Stimulated activated CD4-positive, alpha-beta T cell treated with anti-CD3 and anti-CD28 coated beads, Interleukin-4, amount 100 ng/mL, for 1 hour (primary cell): ENCODE measurements at places on chromosomes 12 and 14.
A peak's percentile ranks its signal among the peaks of the same experiment; 100 is the strongest.

DNA sequence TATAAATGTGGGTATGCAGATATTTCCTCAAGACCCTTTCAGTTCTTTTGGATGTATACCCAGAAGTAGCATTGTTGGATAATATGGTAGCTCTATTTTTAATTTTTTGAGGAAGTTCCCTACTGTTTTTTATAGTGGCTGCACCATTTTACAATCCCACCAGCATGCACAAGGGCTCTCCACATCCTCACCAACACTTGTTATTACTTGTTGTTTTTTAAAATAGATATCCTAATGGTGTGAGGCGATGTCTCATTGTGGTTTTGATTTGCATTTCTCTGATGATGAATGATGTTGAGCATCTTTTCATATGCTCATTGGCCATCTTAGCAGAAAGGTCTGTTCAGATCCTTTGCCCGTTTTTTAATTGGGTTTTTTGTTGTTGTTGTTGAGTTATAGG, 47.1 kb downstream of the DIP2B start:
- DNase-seq = no peak

- DNase-seq = no peak
These were observed 279.4 kb downstream of the FOXN3 start for GRCh38 chr14:89137526-89138163.

DNA sequence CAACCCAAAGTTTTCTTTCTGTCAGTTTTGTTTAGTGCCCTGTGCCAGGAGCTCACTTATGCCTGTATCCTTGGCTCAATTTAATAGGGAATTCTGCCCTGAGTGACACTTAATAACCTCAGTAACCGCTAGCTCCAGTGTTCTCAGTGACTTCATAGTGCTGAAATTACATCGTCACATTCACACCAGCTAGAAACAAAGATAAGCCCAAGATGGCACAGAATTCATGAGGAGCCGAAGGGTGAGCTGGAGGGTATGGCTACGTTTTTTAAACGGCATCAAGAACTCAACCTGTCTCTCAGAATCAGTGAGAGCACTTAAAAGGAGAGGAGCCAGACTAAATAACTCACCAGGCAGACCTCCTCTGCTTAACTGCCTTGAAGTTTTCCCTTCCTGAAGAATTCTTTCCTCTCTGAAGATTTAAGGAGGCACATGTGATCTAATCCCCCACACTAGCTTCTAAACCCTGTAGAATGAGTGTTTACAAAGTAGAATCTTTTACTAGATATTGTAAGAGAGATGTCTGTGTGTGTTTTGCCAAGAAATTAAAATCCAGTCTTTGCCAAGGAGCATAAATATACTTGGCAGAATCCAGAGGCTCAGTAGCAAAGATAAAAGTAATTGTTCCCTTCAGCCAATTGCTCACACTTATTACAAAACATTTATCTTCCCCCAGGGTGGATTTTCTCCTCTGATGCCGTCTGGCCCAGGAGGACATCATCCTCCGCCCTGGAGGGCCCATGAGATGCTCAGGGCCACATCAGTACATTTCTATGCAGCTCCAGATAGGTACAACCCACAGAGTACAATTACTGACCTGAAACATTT, 37.3 kb downstream of the PTGER2 start:
- no peak for DNase-seq

DNA sequence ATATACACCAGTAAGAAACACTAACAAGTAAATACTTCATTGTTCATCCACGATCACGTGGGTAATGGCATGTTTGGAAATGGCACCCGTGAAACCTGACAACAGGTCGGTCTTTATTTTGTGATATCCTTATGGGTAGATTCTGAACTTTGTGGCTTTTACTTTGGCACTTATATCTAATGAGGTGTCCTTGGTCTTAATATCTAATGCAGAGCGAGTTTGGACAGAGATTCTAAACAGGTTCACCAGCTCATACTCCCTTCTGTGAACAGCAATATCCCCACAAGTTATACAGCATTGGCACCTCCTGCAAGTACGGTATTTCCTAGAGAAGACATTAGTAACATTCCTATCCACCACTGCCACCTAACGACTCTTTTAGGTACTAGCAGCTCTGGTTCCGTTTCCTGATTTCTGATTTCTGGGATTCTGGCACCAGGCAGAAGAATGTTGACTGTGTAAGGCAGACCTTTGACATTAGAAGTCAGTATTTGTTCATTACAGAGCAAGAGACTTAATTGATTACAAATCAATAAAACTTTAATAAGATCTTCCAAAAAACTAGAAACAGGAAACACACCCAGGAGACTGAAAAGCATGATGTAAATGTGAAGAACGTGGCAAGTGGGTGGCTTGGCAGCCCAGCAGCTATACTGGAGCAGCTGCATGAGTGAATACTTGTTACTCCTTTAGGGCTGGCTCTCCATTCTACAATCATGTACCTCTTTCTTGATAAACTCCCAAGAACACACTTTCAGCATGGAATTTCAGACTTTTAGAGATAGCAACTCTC, 2.5 kb downstream of the ANG start:
- no peak for DNase-seq

DNA sequence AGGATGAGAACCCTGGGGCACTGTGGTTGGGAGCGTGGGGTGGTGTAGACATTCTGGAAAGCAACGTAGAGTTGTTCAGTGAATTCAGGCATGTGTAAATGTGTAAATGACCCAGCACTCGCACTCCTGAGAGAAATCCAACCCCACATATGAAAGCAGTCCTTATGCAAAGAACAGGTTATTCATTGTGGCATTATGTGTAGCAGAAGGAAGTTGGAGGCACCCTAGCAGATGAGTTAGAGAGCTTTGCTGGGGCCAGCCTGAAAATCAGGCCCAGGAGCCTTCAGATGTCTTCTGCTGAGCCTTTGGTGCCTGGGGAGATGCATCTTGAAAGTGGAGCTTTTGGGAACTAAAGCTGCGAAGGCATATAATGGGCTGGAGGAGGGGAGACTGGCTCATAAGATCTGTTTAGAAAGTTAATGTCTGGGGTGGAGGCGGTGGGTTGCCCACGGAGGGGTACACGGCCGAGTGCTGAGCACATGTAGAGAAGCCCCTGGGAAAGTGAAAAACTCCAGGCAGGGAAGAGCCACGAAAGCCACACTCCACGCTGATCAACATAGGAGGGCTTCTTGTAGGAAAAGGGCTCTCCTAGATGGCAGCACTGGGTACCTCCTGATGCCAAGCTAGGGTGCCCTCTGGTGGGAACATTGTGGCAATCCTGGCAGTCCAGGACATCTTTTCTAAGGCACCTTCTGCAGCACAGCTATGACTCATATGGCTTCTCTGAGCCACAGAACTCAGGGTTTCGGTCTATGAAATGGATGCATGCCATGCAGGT, 6.0 kb upstream of the KRT83 start:
- DNase-seq = peak; percentile 69

GRCh38 chr14:21015312-21015711, 9.5 kb downstream of the NDRG2 start:
- DNase-seq = no peak

DNA sequence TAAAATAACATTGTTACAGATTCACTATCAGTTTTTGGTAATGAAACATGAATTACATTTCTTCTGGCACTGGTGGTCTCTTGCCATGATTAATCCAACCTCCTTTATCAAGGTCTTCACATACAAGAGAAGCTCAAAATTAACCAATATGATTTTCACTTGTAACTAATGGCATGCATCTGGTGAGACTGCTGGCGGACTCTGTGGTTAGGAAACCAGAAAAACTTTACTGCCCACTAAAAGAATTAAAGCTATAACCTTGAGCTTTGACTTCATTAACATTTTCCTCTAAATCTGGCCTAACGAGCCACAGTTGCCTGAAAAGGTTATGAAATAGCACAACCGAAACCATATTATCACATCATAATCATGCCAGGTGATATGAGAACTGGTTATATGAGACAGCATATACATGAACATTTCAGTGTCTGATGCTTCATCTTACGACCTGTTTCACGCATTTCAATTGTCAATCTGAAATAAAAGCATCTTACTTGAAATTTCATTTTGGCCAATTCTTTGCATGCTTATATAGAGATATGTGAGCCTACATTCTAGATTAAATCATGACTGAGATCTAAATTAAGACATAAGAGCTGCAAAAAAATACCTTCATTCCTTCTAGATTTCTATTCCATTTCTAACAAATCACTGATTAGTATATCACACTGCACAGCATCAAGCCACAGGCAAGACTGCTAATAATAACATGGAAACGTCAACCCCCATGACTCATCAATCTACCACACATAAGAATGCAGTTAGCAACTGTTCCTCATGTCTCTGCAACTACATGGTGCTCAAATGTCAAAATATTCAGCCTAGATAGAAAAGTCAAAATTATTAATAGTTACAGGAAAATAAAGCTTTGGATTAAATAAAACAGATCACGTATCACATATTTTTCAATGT, 89.3 kb downstream of the OSBPL8 start:
- no peak for DNase-seq

DNA sequence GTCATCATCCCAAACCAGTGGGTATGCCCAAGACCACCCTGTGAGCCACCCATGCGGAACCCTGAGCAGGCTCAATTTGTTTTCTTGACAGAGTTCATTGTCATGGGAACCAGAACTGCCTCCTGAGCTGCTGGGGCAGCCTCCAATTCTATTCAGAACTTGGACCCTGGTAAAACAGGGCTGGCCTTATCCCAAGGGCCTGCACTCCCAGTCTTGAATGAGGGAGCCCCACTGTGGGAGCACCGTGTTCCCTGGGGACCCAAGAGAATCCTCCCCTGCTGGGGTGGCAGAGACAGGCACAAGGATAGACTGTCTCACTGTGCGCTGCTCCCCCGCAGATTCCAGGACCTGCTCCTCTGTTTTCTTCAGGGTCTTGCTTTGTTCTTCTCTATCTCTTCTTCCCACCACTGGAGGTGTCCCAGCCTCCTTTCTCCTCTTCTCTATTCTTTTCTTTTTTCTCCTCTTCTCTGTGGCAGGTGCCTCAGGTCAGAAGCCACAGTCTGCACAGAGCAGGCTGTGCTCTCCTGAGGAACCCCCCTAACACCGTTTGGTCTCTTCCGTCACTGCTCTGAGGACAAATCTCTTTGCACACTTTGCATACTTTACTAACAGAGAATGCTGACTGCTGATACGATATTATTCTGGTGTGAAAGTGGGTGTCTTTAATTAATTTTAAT, 31.2 kb upstream of the CHPT1 start:
- DNase-seq = no peak

DNA sequence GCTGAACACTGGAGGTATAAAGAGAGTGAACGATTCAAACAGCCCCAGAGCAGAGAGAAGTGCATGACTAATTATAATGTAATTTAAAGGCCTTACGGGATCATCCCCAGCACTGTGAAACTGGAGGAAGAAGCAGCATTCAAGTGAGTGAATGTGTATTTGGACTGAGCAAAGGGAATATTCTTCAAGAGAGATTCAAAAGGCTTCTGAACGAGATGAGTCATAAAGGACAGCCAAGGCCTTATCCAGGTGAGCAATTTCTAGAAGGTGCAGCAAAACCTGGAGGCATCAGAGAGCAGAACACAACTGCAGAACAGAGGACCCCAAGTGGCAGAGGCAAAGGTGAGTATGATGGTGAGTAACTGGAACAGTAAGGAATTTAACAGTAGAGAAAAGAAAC, 127.2 kb downstream of the BCAT1 start:
- no peak for DNase-seq

DNA sequence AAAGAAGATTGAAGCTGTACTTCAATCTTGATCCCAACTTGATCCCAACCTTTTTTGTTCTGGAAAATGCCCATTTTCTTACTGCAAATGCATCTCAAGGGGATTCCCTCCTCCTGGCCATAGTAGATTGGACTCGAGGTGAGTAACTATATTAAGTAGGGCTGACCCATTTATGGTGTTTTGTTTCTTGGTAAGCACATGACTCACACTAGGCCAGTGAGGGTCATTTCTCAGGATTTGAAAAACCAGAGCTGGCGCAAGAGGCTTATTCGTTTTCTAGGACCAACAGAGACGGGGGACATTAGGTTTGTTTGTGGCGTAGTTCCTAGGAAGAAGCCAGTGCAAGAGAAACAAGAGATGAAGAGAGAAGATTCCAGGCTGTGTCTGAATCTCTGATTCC, 51.4 kb downstream of the MRPL42 start:
- DNase-seq = no peak

DNA sequence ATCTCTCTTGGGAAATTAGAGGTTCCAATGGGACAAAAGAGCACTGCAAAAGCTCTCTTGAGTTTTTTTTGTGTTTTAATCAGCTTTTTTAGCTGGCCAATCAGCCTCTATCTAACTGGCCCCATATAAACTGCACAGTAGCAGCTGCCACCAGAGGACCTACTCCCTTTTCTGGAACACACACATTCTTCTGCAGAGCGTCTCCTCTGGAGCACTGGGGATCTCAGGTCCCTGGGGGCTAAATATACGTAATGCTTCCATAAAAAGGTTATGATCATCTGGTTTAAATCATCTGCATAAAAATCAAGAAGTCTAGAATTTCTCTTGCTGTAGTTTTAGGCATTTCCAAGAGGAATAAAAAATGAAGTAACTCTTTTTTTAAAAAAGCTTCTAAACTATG, 32.3 kb downstream of the TSPAN8 start:
- DNase-seq = no peak

DNA sequence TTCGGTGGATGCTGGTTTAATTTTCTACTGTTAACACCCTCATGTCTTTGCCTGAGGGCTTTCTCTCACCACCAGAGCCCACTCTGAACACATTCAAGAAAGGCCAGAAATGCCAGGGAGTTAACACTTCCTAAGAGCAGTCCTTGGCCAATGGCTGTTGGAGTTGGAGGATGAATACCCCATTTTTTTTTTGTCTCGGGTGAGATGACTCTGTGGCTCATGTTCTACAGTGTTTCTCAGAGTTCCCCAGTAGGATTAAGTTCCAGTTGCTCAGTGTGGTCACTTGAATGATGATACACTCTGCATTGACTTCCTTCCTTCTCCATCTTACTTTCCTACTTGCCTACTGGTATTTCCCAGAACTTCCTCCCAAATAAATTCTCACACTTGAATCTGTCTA, 65.8 kb downstream of the FOS start:
- no peak for DNase-seq

DNA sequence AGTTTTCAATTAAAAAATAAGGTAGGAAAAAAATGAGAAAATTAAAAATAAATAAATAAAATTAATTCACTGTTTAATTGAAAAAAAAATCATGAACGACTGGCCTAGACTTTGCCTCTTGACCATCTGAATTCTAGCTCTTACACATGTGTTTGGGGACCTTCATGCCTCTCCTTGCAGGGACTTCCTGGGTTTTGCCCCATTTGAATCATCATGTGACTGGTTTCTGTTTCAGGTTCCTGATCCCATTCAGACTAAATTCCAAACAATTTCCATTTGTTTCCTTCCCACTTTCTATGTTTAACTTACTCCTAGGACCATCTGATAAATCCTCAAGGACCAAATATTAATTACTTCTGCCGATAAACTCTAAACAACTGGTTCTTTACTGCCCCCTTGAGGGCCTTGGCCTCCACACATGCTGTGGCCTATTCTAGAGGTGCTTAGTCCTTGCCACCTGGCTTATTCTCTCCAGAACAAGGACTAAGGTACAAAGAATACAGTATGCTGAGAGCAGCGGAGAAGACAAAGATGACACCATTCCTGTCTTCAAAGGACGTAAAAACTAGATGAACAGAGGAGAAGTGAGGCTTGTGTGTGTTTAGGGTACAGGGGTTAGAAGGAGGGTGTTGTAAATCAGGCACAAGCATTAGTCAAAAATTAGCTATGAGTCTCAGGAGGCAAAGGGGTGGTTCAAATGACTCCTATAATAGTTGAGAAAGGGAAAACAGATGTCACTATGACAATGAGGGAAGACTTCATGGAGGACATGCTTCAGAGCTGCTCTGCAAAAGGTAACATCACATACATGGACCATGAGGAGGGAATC, 125.8 kb upstream of the AVPR1A start:
- no peak for DNase-seq
